ENCODE measurements at places on chromosomes 4 and X.

DNA sequence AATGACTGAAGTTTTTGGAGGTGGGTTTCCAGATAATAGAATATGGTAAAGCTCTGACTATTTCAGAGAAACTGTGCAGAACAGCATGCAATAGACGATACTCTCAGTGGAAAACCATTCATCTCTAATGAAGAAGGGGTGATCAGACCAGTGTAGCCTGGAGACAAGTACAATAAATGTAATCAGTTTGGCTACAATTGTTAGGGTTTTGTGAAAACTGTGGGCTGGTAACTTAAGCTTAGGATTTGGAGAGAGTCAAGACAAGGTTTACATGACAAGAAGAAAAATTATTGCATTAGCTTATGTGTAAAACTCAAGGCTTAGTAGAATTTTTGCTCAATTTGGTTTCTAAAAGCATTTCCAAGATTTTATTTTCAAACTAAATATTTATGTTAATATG lies 241.5 kb upstream of the ANKRD50 start:
- DNase-seq = no peak

DNA sequence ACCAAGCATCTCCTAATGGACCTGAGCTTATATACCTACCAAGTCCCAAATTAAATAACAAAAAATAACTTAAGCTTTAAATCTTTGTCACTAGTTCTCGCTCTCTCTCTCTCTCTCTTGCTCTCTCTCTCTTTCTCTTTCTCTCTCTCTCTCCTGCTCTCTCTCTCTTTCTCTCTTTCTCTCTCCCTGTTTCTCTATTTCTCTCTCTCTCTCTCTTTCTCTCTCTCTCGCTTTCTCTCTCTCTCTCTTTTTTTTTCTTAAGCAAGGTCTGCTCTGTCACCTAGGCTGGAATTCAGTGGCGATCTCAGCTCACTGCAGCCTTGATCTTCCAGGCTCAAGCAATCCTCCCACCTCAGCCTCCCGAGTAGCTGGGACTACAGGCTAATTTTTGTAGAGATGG lies 266.6 kb downstream of the BANK1 start:
- DNase-seq = no peak

DNA sequence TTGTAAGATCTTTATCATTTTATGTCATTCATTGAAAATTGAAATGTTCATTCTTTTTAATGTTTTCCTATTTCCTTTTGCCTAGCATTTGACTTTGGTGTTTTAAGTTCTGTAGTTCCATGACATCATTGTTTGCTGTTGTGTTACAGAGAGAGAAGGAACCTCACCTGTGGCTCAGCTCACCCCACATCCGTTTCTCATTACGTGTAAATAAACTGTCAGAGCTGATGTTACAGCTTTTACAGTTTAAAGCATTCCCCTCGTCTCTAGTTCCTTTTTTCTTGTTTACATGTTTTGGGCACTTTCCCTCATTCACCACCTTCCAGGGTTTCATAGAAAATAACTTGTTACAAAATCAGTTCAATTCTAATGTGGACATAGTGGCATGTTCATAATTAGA lies 137.2 kb downstream of the FNIP2 start:
- DNase-seq = no peak

- no peak for DNase-seq
These were observed 41.1 kb downstream of the UCHL1 start for GRCh38 chr4:41297832-41298231.

DNA sequence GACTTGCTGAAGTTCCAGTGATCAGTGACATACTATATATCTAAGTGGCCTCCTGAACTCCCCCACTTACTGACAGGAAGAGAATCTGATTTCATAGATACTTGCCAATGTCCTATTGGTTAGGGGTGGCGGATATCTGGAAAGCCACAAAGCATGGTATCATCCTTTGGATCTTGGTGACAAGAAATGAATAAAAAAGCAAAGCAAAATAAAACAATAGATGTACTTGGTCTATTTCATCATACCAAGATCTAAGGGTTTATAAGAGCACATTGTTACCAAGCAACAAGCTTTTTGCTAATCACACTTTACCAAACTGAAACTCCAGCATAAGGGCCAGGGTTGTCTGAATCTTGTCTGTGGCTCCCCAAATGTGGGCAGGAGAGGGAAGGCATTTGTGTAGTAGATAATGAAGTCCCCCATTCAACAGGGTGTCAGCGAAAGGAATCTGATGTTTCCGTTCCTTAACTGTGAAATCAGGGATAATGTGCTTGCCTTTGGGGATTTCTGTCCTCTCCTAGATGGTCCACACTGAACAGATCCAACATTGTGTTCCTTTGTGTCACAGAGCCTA lies 125.0 kb upstream of the SMIM10 start:
- no peak for DNase-seq

GRCh38 chr4:11264346-11264745 lies 164.3 kb downstream of the HS3ST1 start:
- DNase-seq = no peak

- no peak for DNase-seq
These were observed 85.7 kb upstream of the SPIN4 start for GRCh38 chrX:63436865-63437264.

- DNase-seq = no peak
These were observed 108.2 kb downstream of the NSUN7 start for GRCh38 chr4:40857956-40858355.

GRCh38 chr4:77586951-77587383 lies 18.7 kb upstream of the CXCL13 start:
- no peak for DNase-seq

DNA sequence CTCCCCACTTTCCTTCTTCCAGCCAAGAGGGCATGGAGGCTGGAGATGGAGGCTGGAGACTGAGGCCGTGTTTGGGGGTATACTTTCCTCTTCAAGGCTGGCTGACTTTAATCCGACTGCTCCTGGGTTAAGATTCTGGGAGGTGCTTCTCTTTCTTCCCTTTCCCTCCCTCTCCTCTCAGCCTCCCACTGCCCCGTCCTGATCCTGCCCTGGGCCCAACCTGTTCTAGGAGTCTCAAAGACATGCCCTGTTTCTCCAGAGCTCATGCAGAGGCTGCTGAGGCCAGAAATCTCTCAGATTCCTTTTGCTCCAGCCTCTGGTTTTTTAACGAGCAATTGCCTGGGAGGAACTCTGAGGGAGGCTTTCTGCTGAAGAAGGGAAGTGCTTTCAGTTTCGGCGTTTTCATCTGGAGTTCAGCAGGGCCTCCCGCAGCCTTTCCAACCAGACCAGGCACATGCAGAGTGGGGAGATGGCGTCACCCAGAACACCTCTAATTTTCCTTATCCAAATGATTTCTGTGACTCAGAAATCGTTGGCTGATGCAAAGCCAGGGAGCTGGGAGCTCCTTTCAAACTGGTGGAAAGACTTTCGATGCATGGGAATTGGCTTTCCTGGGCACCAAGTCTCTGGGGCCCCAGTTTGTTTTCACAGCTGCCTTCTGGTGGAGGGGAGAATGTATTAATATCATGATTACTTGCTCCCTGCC lies 34.5 kb upstream of the FAM9C start:
- no peak for DNase-seq

GRCh38 chrX:132748268-132748667 lies 210.2 kb downstream of the HS6ST2 start:
- no peak for DNase-seq

GRCh38 chr4:78845472-78845871 lies 69.3 kb downstream of the BMP2K start:
- DNase-seq = no peak

DNA sequence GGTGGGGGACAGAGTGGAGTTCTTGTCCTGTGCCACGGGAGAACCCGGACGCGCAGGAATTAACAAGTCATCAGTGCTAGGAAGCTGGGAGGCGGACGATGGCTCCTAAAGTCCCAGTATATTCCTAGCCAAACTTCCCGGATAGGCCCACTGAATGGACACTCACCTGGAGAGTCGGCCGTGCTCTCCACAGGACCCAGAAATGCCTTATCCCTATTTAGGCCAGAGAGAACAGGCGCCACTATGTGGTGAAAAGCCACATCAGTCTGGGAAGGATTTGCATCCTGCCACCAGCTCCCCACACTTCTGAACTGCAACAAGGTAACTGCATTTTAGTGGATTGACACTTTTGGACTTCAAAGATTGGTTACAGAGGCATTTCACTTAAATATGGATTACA lies 1.1 kb downstream of the CFAP299 start:
- peak; percentile 14 for DNase-seq

- DNase-seq = no peak
These were observed 433.1 kb upstream of the FAM241A start for GRCh38 chr4:111712093-111712677.

GRCh38 chr4:117249333-117249732 lies 164.0 kb upstream of the TRAM1L1 start:
- no peak for DNase-seq

DNA sequence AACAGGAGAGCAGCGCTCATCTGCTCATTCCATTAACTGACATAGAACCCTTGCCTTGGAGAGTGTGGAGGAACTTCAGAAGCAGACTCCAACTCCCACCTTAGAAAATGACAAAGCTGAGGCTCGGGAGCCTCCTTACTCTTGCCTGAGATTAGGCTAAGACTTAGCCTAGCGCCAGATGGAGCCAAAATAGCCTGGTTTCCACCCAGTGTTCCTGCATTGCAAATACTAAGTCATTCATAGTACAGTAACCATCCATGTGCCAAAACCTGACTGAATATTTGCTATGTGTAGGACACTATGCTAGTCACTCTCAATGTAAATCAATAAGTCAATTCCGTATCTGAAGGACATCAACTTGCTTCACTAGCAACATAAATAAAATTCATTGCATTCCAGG lies 387.4 kb upstream of the CPEB2 start:
- no peak for DNase-seq

Data from NCI-H774 (cell line).